ENCODE measurements at places on chromosomes 11 and 22.
A peak's percentile ranks its signal among the peaks of the same experiment; 100 is the strongest.

DNA sequence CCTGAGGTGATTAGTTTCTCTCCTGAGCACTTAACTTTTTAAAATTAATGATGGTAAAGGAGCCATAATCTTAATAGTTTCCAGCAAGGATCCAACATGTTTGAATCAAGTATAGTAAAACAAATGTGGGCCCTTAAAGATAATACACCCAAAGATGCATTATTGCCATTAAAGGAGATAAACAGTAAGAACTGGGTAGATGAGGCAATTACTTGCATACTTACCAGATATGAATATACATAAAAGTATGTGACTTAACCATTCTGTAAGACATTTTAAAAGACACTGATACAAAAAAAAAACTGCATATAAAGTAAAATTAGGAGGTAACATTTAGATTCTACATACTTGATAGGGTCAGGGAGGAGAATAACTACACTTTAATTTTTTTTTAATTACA is 48.2 kb downstream of the CADM1 start:
- no peak for DNase-seq

GRCh38 chr11:74018331-74019005 is 9.6 kb upstream of the UCP3 start:
- peak; percentile 89 for DNase-seq

DNA sequence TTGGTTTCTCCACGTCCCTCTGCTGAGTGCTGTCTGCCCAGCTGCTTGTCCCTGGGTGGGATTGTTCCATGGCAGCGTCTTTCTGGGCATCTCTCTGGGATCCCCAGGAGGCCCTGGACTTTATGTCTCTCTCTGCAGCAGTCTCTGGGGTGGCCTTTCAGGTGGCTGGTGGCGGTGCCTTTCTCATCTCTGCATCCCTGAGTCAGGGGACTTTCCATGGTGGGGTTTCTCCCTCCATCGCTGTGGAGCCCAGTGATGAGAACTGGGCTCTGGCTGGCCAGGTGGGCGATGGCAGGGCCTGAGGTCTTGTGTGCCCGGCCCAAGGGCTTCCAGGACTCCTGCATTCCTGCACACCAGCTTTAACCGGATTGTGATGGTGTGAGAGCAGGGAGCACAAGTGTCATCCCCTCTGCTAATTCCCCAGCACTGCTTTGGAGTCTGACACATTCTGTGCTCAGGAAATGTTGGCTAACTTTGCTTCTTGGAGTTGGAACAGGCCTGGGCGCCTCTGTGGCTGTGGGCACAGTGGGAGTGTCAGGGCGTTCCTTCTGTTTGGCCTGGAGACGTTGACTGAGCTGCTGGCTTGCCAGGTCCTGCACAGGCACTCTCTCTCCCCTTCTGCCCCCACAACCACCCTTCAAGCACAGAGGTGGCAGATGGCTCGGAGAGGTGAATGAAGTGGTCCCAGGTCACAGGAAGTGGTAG is 27.9 kb downstream of the FAM83F start:
- DNase-seq: no peak

GRCh38 chr22:40605761-40606160 is 30.8 kb downstream of the MRTFA start:
- DNase-seq: no peak

DNA sequence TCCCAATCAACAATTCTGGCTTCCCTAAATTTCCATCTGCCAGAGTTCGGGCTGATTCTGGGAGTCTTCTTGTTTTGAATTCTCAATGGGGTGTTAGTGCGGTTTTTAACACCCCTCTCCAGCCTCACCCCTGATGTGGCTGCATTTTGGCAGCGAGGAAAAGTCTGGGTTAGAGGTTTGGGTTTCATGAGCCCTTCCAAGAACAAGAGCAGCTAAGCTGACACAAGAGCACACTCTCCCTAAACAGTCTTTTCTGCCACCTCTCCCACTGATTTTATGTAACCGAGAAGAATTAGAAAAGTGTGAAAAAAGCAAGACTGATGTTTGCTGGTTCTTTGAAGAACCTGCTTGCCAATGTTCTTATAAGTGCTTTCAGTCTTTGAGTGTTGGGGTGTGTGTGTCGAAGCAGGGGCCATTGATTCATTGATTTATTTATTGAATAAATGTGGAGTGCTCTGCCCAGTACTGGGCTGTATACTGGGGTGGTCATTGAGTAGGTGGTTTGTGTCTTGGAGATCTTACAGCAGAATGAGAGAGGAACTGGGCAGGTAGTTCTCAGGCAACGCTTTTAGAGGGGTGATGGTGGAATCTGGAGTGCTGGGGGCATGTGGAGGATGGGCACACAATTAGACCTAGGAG is 101.5 kb downstream of the TRAF6 start:
- DNase-seq: no peak

DNA sequence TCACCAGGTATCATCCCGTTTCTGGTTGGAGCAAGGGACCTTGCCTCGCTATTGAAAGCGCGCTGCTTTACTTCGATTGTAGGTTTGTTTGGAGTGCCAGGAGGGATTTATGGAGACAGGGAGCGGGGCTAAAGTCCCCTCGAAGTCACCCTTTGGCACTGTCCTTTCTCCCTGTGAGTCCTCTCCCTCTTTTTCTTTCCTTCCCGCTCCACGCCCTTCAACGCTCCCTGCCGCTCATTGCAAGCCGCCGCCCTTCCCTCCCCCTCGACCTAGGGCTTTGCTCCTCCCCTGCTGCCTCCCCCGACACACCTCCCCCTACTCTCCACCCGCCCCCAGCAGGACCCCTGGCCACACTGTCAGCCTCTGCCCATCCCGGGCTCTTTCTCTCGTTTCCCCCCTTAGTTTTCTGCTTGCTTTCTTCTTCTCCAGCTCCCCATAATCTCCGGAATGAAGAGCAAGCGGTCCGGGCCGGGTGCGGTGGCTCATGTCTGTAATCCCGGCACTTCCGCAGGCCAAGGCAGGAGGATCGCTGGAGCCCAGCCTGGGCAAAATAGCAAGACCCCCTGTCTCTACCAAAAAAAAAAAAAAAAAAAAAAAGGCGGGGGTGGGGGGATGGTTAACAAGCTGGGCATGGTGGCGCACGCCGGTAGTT is 41.0 kb downstream of the AHNAK start:
- DNase-seq: no peak

- DNase-seq: no peak
Observed at GRCh38 chr11:33668951-33669596, 31.6 kb downstream of the C11orf91 start.

DNA sequence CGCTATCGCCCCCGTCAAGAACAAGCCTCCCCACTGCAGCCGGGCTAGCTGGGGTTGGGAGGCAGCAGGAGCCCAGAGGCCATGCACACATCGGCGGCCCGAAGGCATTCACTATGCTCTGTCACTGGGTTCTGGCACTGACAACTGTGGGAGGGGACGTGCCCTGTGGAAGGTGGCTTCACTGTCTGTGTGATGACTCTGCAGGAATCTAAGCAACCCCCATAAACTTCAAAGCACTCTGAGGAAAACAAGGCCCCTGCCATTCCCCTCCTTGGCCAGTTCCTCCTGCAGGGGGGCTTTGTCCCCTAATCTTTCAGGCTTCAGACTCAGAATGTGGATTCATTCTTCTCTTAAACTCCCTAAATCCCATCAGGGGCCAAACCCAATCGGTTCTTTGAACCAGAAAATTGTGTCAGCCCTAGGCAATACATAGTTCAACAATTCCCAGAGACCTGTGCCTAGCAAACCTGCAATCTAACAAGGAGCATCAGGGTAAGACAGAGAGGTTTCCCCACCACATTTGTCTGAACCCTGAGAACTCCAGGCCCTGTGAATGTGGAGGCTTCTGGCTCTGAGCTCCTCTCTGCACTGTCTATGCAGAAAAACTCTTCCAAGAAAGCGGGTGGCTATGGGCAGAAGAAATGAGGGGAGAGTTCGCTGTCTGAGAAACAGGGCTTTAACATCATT is 1477.2 kb downstream of the TBC1D22A start:
- no peak for DNase-seq

- no peak for DNase-seq
Observed at GRCh38 chr11:66143264-66143566, 73.1 kb downstream of the PACS1 start.

DNA sequence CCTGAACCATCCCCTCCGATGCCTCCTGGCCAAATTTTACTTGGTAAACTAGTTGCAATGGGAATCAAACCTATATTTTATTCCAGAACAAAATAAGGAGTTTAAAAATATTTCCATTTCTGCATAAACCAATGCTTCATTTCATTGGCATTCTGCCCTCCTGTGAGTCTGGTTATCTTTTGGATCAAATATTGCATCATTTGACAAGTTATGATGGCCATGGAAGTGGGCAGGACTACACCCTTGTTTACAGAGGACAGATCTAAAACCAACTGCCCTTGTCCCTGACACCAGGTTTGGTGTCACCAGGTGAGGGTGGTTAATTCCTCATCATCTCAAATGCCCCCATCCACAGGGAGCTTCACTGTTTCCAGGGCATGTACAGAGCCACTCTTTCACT is 28.2 kb upstream of the E2F8 start:
- DNase-seq: no peak

DNA sequence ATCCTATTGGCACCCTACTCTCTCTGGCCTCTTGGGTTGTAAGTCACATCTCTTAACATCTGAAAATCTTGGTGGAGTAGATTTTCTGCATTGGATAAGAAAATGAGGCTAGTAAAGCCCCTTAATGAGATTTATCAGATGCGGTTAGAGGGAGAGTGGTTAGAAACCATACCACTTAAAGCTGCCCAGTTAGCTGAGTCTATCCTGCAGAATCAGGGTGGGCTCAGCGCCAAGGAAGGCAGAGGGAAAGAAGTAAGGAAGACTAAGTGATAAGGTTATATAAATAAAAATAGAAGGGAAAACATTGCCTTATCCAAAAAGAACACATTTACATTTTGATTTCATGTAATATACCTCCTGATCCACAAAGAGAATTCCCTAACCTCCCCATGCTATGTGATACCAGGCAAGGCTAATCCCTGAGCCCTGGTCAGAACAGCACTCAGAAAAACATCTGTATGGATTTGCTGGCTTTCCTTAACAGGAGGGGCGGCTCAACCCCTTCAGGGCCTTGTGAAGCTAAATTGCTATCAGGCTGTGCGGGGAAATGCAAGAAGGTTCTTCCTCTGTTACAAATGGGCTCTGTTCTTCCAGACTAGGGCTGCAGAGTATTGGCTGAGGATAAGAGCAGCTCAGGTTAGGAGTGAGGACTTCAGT is 101.7 kb downstream of the SNX19 start:
- no peak for DNase-seq

DNA sequence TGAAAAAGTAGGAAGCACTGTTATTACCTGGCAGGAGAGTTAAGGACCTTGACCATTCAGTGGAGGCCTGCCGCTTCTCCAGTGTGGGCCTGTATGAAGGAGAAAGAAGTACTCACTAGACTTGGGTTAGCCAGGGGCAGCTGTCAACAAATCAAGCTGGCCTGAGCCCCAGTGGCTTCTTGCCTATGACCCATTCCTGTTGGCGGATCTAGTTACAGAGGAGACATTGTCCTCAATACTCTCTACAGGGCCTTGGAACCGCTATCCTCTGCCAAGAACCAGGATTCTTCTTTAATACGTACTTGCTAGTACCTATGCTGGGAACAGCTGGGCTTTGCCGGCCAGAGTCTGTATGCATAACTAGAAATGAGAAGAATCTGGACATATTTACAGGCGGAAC is 68.1 kb downstream of the ALX4 start:
- no peak for DNase-seq

- peak; percentile 80 for DNase-seq
Observed at GRCh38 chr22:23289851-23290724, 109.8 kb downstream of the BCR start.

- DNase-seq: no peak
Observed at GRCh38 chr11:70915158-70915985, 337.0 kb downstream of the SHANK2 start.

GRCh38 chr22:45842291-45842991 is 134.5 kb downstream of the WNT7B start:
- no peak for DNase-seq

- no peak for DNase-seq
Observed at GRCh38 chr22:49938565-49939136, 20.2 kb downstream of the CRELD2 start.

DNA sequence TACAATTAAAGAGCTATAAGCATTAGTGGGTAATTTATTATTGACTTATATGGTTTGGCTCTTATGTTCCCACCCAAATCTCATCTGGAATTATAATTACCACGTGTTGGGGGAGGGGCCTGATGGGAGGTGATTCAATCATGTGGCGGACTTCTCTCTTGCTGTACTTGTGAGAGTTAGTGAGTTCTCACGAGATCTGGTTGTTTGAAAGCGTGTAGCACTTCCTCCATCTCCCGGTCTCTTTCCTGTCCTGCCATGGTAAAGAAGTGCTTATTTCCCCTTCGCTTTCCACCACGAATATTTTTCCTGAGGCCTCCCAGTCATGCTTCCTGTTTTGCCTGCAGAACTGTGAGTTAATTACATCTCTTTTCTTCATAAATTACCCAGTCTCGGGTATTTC is 28.1 kb upstream of the CHORDC1 start:
- DNase-seq: peak; percentile 72

DNA sequence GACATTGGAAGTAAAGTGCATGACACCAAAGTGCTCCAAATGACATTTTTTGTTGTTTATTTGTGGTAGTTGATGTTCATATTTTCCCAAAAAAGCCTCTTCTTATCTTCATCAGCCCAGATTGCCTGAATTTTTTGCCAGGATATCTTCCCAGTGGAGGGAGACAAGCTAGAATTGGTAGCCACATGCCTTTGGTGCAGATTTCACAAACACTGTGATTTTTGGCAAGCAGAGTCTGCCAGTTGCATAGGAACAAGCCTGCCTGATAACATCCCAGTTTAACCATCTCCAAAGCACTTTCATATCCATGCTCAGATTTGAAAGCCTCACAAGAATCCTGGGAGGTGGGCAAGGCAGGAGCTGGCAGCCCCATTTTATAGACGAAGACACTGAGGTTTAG is 102.3 kb upstream of the SYT13 start:
- no peak for DNase-seq

DNA sequence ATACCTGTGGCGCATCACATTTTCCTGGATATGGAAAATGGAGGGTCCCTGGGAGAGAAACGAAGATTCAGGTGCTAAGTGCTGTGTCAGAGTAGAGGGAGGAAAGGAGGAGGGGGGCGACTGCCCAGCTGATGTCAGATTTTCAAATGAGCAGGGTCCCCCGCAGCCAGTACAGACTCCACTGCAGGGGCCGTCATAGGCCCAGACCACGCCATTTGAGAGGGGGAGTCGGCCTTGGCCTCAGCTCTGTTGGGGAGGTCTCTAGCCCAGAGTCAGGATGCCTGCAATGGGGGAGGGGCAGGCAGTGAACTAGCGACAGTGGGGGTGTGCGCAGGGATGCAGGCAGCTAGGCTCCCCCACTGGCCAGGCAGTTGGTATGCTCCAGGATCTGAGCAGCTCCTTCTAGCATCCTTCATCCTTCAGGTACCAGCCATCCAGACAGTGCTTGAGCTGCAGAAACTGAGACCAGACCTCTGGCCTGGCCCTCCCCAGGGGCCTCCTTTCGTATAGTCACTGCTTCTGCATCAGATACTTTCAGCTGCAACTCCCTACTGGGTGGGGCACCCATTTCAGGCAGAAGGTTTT is at the start of the genes BSCL2 and GNG3:
TSS of gene BSCL2 (minus strand) at position 148 of the 585 bp plus-strand sequence. CDS start 229 bp downstream, outside the sequence.
TSS of gene GNG3 (plus strand) at position 400 of the 585 bp plus-strand sequence. CDS start 620 bp downstream, outside the sequence.
- DNase-seq: no peak

GRCh38 chr11:45748801-45749200 is 56.1 kb upstream of the SLC35C1 start:
- DNase-seq: no peak

Measured in HepG2 (cell line).